ENCODE measurements at places on chromosomes 5 and 9.

DNA sequence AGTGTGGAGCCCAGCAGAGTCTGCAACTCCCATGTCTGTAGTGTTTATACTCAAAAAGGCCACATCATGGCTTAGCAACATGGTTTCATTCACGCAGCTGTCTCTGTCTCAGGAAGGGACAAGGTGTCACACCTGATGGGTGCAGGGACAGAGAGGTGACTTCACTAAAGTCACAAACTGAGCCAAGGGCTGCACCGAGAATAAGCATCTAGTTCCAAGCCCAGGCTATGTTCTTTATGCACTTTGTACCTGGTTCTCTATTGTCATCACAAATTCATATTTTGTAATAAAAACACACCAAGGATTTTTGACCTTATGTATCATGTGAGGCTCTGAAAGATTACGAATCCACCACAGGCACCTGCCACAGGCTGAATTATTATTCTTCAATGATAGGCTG, 64.9 kb upstream of the STK32A start:
- DNase-seq = no peak

DNA sequence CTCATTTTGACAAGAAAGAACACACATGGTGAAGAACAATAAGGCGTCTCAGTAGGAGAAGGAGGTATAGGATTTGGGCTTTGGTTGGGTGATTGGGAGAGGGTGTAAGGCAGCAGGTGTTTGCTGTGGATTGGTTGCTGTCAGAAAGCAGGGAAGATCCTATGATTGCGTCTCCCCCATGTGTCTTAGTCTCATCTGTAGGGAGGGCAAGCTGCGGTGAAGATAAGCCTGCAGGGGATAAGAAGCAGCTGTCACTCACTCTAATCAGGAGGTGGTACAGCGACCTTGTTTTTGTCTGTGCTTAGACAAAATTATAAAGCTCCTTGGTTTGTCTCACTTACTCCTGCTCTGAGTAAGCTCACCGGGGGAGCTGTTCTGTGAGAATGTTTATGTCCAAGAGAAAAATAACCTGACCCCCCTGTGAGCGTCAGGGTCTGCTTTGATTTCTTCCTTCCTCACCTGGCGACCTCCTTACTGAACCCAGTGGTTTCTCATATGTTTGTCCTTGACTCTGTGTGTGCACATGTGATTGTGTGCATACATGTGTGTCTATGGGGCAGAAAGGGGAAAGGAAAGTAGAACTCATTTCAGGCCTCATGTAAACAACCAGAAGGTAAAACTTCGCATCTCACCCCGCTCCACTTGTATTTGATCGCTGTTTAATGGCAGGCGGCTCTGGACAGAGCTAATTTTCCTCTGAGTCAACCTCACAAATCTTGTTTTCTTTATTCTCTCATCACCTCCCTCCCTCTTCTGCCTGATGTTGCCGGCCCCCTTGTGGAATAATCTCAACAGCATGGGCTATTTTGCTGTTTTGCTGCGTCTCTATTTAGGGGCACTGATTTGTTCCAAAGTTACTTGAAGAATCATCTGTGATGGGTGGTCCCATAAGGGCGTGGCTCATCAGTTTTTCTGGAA, 105.6 kb downstream of the TENT4A start:
- DNase-seq = no peak

GRCh38 chr5:151243564-151243963, 9.4 kb upstream of the GM2A start:
- no peak for DNase-seq

DNA sequence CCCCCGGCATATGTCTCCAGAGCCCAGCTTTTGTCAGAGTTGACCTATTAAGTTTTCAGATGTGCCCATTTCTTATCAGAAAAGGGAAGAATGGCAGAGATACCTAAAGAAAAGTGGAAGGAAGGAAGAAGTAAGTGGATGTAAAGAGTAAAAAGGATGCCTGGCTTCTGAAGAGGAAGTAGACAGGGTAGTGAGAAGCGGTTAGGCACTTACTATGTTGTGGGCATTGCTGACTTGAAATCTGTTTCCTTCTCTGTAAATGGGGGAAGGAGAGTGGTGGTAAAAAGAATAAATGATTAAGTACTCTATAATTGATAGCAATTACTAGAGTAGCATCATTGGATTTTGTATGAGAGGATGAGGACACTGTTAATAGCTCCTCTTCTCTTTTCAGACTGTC, 9.9 kb downstream of the ANP32B start:
- DNase-seq = peak; percentile 36

- DNase-seq = no peak
Observed at GRCh38 chr5:107739661-107740060, 68.9 kb upstream of the EFNA5 start.

GRCh38 chr5:111453747-111454146, 58.6 kb downstream of the STARD4 start:
- no peak for DNase-seq

GRCh38 chr9:13845460-13845859, 468.5 kb downstream of the NFIB start:
- DNase-seq = no peak

DNA sequence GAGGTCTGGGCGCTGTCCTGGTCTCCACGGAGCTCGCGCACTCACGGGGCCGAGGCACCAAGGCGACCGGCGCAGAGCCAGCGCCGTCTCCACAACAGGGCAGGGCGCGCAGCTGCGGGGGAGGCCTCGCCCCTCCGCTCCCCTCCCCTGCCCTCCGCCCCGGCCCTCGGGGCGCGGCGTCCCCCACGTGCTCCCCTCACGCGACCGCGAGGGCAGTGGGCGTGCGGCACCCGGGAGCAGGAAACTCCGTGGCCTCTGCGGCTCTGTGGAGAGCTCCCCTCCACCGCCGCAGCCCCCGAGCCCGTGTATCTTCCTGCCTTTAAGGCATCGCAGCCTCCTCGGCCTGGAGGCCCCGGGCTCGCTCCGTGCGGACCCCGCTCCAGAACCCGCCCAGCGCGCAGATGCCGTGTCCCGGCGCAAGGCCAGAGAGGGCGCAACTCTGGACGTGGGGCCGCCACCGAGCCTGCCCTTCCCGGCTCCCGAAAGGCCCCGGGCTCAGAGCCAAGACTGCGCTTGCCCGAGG, 708 bp upstream of the TUBB4B start:
- DNase-seq = peak; percentile 78

DNA sequence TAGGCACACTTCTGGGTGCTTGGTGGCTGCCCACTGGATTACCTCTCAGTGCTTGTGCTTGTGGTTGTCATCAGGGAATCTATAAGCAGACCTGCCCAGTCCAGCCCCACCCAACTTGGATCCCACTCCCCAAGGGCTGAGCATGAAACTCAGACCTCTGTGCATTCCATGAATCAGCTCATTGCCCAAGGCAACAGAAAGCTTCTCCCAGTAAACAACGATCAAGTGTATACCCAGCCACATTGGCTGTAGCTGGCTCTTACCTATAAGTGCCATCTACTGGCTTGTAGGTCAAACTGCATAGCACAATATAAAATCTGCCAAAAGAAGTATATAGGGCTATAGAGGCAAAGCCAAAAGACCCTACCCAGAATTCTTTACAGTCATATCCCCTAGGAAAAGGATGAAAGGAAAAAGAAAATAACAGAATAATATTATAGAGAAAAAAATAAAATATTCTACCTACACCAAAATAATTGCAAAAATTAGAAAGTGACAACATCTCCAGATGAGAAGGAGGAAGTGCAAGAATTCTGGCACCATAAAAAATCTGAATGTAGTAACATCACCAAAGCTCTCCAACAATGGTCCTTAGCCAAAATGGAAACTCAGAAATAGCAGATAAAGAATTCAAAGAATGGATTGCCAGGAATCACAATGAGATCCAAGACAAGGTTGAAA, 321.0 kb upstream of the TRPC7 start:
- no peak for DNase-seq

DNA sequence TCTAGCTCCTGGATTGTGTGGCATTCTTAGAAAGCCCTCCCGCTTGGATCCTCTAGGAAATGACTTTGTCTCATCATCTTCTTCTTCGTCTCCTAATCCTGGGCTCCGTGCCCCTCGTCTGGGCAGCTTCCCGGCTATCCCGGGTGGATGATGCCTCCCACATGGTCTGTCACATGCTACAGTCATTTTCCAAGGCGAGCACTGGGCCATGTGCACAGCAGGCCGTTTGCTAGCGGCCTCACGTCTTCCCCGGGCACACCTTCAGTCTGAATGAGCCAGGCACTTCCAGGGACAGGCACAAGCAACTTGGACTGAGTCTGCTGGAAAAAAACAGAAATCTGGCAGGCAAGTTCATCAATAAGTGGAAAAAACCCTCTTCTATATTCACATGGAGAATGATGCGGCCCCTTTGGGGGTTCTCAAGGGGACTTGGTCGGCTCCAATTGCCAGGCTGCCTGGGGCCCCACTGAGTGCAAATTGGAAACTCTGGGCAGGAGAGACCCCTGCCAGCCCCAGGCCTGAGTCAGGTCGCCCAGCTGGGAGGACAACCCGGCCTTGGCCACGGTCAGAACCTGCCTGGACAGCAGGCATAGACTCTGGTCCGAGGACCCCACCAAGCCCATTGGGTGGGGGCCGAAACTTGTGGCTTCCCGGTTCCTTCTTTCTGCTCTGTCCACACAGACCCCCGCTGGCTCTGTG, 11.1 kb upstream of the WNK2 start:
- no peak for DNase-seq

- no peak for DNase-seq
Observed at GRCh38 chr5:52665559-52665958, 122.2 kb upstream of the ITGA1 start.

- no peak for DNase-seq
Observed at GRCh38 chr9:134252084-134252830, 74.0 kb upstream of the RXRA start.

DNA sequence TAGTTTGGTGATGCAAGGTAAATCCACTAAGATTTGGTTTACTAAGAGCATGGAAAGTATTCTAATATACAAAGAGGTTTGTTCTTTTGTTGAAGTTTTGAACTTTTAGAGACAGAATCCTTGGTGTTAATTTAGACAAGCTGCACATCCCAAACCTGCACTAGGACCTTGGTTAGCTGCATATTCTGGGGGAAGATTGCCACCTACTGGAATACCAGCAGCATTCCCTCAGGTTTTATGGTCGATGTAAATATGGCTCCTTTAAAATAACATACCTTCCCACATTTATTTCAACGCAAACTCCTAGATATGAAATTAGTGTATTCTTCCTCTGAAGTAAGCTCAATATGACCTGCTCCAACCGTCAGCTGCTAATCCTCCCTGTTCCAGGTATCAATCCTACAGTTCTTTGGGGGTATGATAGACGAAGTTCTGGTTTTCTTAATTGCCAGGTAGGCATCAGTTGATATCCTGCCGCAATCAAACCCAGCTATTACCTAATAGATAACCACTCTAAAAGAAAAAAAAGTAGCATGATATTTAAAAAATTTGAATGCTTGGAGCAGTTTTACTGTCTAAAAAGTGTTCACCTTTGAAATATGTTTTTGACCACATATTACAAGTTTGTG, 624.1 kb downstream of the ISL1 start:
- no peak for DNase-seq

DNA sequence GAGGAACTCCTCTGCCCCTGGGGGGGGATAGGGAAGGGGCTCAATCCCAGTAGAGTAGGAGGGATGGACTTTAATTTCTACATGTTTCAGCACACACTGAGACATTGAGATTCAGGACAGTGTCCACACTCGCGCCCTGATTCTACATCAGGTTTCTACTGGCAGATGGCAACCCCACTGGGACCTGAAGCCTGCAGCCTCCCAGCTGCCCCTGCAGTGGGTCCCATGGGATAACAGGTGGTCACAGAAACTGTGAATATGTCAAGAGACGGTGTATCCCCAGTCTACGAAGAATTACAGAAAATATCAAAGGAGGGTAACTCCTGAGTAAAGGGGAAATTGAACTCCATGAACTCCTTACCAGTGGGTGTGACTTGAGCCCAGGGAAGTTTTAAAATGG, 2.4 kb upstream of the TERT start:
- DNase-seq = no peak

- no peak for DNase-seq
Observed at GRCh38 chr5:50888751-50889150, 222.3 kb downstream of the PARP8 start.

GRCh38 chr5:69493396-69494133, 975 bp downstream of the OCLN start:
- no peak for DNase-seq

DNA sequence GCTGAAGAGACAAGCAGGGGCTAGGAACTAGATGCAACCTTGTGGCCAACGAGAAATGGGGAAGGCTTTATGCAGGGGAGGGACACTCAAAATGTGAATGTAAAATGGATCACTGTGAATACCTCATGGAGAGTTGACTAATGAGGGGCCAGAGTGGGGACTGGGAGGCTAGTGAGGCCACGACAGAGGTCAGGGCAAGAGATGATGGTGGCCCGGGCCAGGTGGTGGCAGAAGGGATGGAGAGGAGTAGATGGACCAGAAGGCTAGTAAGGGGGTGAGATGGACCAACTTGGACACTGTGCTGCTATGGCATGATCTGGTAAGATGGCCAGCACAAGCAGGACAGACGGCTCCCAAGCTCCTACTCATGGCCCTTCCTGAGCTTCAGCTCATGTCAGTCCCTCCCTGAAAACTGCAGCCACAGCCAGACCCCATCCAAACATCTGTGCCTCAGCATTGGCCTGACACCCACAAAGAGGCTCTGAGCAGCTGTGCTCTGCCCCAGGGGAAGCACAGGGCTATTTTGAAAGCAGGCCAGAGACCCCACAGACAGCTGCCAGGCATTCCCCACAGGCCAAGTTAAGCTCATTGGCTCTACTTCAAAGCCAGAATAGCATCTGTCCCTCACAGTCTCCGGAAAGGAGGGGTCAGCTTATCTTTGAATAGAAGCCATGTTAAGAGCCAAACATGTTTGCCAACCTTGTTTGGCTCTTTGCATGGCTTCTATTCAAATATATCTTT, 22.1 kb downstream of the P4HA2 start:
- DNase-seq = no peak

- no peak for DNase-seq
Observed at GRCh38 chr5:111680737-111681413, 76.1 kb downstream of the NREP start.

- no peak for DNase-seq
Observed at GRCh38 chr5:15966651-15967050, 212.9 kb downstream of the MARCHF11 start.

- no peak for DNase-seq
Observed at GRCh38 chr5:179274321-179275315, 70.6 kb downstream of the ADAMTS2 start.

GRCh38 chr5:169740435-169740834, 103.4 kb downstream of the DOCK2 start:
- DNase-seq = no peak

GRCh38 chr9:92455217-92455616, 27.1 kb downstream of the ASPN start:
- no peak for DNase-seq

GRCh38 chr9:21812946-21813568, 10.6 kb downstream of the MTAP start:
- peak; percentile 77 for DNase-seq

- no peak for DNase-seq
Observed at GRCh38 chr9:81789721-81790120, 100.4 kb upstream of the TLE1 start.
